ENCODE measurements at places on chromosomes 2 and 18.

- DNase-seq: no peak
These were observed 73.3 kb upstream of the FSIP2 start for GRCh38 chr2:185665251-185665814.

GRCh38 chr18:25349926-25350487, 2.0 kb downstream of the ZNF521 start:
- DNase-seq: no peak

- no peak for DNase-seq
These were observed 8.3 kb downstream of the CTAGE1 start for GRCh38 chr18:22409445-22409844.

DNA sequence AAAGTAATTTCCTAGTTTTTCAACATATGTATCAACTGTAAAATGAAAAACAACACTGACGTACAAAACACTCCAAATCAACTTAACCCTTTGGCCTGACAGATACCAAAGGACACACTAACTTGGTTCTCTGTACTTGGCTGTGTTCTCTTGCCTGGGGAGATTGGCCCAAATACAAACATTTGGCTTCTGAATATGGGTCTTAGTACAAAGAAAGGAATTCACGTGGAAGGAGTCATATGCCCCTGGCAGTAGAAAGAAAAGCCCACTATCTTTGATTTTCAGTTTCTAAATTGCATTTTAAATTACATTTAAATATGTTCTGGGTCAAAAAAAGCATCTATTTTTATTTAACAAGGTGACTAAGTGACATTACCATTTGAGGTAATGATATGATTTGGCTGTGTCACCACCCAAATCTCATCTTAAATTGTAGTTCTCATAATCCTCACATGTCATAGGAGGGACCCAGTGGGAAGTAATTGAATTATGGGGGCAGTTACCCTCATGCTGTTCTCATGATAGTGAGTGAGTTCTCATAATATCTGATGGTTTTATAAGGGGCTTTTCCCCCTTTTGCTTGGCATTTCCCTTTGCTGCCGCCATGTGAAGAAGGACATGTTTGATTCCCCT, 153.6 kb upstream of the CCDC195 start:
- DNase-seq: no peak

GRCh38 chr2:162210385-162210784, 32.9 kb downstream of the FAP start:
- no peak for DNase-seq

- DNase-seq: no peak
These were observed 83.4 kb downstream of the PXDN start for GRCh38 chr2:1660656-1661640.

- DNase-seq: no peak
These were observed 230.0 kb downstream of the ACTR3 start for GRCh38 chr2:114119862-114120261.

DNA sequence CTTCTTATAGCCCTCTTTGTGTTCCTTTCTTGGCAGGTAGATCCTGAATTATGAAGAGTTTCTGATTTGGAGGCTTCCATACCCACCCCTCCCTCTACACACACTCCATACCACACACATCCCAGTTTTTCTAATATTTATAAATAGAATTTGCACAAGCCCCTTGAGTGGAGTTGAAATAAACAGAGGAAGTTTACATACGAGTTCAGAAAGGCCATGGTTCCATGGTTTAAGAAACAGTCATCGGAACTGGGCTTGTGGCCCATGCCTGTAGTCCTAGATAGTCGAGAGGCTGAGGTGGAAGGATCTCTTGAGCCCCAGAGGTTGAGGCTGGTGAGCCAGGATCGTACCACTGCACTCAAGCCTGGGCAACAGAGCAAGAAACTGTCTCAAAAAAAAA, 62.7 kb upstream of the TANC1 start:
- no peak for DNase-seq

DNA sequence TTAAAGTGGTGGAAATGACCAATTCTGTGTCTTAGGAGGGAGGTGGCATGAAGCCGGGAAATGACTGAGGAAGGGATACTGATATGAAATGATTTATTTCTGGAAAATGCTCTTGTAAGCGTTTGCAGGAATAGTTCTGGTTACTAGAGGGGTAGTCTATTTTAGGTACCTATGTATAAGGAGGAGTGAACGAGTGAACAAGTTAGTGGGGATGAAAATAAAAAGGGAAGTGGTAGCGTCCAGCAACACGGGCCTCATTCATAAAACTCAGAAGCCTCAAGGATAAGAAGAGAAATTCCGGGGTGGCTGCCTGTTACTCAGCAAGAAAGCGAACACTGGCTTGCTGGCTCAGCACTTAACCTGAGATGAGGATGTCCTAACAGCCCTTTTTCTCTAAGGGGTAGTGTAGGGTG, 303.3 kb downstream of the NCKAP5 start:
- DNase-seq: no peak

DNA sequence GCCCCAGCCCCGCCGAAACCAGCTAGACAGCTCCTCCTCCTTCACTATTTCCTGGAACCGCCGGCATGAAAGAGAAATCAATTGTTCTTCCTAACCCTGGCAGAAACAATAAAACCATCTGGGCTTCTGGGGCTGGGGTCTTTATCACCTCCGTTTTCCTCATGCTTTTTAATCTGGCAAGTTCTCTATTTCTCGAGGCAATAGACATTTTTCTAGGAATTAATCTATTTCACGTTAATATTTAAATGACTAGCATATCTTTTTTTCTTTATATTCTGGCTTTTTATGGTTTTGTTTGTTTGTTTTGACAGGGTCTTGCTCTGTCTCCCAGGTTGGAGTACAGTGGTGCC, 1.4 kb upstream of the KIF1A start:
- DNase-seq: no peak

GRCh38 chr2:12796657-12797056, 79.9 kb downstream of the TRIB2 start:
- DNase-seq: no peak

DNA sequence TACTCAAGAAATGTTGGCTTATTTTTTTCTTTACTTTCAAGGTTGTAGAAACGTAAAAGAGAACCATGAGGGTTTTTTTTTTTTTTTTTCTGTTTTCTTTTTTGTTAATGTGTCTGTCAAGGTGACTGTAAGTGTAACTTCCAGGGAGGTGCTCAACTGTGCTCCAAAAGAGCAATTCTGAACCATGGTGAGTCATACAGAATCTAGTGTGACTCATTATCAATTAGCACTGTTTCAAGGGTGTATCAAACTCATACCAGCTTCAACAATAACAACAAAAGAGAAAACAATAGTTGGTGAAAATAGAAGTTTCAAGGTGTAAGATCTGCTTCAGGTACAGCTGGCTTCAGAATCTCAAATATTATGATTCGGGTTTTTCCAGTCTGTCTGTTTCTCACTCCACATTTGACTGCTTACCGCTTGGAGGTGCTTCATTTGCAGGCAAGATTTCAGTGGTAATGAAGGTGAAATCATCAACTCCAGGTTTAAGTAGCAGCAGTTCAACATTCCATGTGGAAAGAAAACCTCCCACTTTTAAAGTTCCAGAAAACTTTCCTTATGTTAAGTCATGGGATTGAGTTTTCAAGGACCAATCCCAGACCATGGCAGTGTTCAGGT, 850.6 kb downstream of the CNTNAP5 start:
- DNase-seq: no peak

DNA sequence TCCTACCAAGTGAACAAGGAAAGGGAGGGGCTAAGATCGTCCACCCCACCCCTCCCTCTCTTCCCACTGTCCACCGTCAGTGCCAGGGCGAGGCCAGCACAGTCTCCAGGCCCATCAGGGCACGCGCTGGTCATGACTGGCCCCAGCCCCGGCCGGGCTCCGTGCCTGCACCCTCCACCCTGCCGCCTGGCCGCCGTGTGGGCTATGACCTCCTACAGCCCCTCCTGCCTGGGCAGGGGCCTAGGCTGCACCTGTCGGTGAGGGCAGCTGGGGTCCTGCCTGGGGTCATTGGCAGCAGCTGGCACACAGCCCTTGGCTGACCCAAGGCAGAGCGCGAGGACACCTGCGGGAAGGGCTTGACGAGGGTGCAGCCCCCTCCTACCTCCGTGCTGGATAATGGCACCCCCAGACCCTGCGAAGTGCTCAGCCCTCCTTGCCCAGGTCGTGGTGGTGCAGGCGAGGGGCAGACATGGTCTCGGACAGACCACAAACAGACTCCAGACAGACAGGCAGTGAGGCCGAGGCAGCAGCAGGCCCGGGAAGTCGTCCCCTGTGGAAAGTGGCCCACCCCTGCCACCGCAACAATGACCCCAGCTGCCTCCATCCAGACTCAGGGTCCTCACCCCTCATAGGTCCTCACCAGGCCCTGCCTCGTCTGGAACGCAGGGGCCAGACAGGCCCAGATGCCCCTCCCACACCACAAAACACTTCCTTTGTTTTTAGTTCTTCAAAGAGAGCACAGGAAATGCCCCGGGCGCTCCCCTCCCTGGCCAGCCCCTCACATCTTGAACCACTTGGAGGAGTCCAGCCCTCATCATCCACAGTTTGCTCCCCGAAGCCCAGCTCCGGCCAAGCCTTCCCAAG, 43.1 kb upstream of the GPC1 start:
- DNase-seq: no peak

DNA sequence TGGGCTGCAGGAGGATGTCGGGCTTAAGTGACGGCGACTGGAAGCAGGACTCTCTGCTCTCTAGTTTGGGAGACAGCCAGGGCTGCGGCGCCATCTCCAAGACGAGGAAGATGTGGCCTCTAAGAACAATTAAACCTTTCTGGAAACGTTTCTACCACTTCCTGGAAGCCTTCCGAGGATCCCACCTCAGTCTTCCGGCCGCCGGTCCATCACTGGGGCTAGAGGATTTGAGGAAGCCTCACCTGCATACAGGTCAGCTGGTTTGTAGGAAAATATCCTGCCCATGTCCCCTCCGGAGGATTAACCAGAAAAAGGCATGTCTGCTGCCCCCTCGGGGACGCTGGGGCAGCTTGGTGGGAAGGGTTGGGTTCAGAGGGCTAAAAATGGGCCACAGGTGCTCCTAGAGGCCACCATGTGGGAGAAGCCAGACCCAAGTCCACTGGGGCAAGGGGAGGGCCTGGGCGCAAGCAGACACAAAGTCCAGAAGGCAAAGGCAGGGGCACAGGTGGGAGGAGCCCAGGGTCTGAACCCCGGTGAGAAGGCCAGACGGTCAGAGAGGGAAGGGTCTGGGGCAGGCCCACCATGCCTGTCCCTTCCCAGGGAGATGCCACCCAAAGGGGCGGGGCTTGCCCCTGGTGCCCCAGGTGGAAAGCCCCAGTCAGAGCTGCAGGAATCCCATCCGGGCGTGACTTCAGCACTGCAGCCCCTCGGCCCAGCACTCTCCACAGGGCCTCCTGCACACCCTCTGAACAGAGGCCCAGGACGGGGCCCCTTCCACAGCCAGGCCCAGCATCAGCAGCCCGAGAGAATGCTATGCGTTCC, 82.2 kb upstream of the ID2 start:
- DNase-seq: no peak

DNA sequence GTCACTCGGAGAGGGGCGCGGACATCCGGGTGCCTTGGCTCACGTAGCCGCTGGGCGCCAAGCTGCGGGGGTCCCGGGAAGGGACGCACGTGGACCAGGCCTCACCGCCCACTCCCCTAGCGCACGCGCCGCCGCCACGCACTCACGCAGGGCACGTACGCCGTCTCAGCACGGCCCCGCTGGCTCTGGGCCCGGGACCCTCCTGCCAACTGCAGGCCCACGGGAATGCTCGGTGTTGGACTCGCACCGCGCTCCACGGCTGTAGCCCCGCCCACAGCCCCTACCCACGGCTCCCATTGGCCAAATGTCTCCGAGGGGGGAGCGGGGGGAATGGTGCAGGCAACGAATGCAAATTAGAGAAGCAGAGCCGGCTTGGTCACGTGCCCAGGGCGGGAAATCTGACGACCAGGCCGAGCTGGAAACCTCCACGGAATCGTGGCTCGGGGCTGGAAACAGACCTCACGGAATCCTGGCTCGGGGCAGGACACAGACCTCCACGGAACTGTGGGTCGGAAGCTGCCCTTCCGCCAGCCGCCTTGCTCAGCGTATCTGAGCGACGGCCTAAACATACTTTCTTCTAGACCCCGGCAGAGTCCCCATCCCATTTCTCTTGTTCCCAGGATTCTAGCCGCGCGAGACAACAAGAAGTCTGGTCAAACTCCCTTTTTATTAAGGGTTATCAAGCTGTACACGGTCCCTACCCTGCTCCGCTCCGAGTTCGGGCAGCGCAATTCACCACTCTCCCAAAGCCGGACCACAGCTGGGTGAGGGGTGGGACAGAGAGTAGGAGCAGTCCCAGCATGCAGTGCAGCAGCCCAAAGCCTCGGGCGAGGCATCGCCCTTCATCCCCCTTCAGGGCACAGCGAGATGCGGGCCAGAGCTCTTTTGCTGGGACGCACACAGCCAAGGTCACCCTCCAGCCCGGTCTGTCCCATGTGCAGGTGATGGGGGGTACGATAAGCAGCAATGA, at the start of gene ABCB6:
Gene ABCB6, minus strand, starts transcription at position 227 of the 970 bp plus-strand sequence. CDS start 285 bp downstream, outside the sequence.
- peak; percentile 88 for DNase-seq

GRCh38 chr2:130160131-130160530, 15.2 kb upstream of the CCDC74B start:
- DNase-seq: no peak

- DNase-seq: no peak
These were observed 20.7 kb downstream of the CAPN14 start for GRCh38 chr2:31196622-31197021.

DNA sequence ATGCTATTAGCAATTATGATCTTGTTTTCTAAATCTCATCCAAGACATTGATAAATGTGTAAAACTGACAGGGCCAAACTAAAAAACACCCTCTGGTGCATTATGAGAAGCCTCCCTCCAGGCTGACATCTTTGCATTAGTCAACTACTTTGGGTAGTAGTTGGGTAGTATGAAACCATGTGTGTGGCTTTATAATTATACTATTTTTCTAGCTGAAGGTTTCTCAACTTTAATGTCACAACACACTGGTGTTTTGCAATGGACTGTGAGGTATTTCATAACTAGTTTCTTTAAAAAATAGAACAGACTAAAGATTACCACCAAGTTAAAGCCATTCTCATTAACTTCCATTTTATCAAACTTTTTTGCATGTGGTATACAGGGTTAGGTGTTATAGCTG, 73.1 kb upstream of the RBMS1 start:
- DNase-seq: no peak

GRCh38 chr2:6764968-6765723, 100.6 kb downstream of the CMPK2 start:
- DNase-seq: no peak

GRCh38 chr2:85433511-85434089, 15.1 kb downstream of the SH2D6 start:
- no peak for DNase-seq

DNA sequence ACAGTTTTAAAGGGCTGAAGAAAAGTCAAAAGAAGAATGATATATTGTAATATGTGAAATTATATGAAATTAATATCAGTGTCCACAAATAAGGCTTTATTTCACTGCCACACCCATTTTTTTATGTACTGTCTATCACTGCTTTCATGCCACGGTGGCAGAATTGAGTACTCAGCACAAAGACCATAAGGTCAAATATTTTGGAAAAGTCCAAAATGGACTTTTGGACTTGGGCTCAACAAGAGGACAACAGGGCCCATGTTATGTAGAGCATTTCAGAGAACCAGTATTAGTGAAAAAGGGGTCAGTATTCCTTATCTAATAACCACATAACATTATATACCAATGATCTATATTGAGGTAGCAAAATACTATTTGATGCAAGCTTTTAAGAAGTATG, 427.2 kb downstream of the EPHA4 start:
- no peak for DNase-seq

All from CD4-positive, alpha-beta T cell treated with Interleukin-1 beta for 1 hour (primary cell).